Activated naive CD4-positive, alpha-beta T cell treated with anti-CD3 and anti-CD28 coated beads for 36 hours (primary cell): ENCODE measurements at places on chromosomes 6 and 20.

GRCh38 chr6:116215414-116215813, 38.5 kb downstream of the TSPYL4 start:
- no peak for DNase-seq

DNA sequence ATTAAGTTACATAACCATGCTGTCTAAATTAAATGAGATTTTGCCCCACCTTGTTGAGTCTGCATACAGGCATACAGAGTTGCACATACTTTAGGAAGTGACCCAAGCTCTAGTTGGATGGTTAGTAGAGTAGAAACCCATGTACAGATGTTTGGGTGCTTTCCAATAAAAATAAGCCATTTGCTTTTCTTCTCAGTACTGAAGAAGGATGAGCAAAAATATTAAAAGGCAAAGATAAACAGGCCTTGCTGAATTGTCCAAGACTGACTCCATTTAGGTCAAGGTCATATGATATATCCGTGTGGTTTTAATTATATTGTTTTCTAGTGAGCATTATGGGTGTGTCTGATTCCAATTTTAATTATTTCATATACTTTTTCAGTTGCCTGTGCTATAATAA, 589.4 kb downstream of the RFPL4B start:
- no peak for DNase-seq

DNA sequence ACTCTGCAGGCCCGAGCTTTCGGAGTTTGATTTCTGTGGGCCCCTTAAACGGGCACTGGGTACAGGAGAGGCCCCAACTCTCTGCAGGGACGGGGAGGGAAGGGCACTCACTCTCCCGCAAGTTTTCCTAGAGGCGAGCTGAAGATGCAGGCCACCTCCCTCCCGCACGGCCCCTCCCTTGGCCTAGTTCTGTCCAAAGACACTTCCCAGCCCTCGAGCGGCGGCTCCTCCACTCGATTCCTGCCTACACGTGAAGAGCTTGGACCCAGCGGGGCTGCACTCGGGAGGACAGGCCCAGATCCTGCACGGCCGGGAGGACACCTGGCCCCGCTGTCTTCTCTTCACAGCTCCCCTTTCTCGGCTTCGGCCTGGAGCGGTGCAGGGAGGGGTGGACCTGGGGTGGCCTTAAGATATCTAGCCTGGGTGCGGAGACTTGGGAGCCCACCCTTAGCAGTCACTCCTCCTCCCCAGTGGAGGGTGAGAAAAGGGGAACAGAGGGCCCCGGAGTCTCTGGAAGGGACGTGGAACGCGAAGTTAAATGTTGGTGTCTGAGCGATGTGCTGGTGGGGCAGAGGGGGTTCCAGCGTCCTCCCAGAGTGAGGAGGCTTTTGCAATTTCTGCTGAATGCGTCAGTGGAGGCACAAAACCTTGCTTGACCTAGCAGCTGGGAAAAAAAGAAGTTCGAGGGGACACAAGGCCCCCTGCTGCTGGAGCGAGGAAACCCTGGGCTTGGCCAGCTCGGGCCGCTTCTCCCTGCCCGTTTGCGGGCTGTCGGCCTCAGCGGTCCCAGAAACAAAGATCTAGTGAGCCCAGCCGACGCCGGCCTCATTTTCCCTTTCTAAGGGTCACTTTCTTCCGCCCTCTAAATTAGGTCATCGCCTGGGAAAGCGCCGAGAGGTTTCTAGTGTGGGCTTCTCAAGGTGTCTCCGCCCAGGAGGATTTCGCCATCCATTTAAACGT, 4.9 kb downstream of the OLIG3 start:
- no peak for DNase-seq

GRCh38 chr6:154496793-154497517, 13.5 kb downstream of the CNKSR3 start:
- DNase-seq, result no peak

GRCh38 chr20:20130399-20130798, 78.1 kb downstream of the CFAP61 start:
- DNase-seq, result no peak

DNA sequence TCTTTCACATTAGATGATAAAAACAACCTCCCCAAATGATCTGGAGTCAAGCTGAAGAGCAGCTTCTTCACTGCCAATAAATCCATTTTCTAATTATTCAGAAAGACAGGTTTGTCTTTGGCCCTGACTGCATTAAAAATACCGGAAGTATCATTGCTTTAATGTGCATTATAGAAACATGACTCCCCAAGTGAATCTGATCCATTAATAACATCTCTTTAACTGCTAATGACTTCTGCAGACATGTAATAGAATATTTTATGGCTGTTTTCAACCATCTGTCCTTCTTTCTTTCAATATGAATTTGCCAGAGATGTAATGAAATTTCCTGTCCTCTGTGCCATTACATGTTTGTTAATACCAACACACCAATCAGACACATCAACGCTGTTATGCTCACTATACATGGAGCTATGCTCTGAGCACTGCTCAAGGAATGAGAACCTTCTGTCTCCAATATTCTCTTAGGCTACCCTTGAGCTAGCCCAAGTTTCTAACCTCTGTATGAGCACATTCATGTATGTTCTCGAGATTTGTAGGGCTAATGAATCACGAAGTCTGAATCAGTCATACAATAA, 87.8 kb downstream of the LYRM4 start:
- no peak for DNase-seq

GRCh38 chr20:52975029-52975732, 3.0 kb downstream of the TSHZ2 start:
- DNase-seq, result peak; percentile 42

DNA sequence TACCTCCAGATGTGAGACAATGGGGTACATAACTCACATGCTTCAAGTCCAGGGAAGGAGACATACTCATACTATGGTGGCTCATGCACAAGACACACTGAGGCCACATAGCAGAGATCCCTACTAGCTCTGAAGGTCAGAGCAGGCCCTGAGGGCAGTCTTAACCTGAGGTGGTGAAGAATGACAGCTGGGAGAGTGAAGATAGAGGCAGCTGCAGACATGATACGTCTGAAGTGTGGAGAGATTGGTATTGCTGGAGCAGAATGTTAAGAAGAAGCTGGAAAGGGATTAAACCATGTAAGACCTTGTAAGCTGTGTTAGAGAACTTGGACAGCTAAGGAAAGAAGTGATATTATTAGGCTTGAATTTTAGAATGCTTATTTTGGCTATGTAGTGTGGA, 32.9 kb downstream of the PGM3 start:
- no peak for DNase-seq

GRCh38 chr6:151451417-151451949, 443 bp downstream of the RMND1 start:
- no peak for DNase-seq

DNA sequence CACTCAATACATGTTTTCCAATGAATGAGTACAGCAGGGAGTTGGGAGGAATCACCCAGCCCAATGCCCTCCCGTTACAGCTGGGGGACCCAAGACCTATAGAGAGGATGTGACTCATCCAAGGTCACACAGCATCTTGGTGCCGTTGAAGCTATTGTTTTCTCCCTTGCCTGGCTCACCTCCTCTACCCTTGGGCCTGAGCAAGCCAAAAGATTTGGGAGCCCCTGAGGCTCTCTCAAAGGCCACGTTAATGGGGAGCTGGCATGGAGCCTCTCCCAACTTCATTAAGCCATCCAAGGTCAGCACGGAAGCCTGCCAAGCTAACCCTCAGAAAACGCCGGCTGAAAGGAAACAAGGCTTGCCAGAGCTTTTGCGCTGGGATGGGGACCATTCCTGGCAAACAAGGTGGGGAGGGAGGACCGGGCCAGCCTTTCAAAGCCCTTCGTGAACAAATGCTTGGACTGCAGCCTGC, 30.4 kb downstream of the KCNB1 start:
- no peak for DNase-seq

DNA sequence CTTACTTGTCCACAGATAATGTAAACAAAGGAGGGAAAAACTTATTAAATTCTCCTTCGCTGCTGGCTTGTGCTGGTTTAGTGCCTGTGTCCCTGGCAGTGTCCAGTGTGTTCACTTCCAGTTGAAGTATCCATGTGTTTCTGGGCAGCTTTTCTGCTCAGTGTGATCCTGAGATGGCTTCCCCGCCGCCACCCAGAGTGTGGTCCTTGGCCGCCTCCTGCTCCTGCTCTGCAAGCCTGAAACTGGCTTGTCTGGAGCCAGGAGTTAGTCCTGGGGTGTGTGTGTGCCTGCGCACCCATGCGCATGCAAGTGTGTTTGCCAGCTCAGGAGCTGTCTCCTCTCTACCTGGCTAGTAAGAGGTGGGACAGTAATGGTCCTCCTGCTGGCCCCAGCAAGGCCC, 7.2 kb downstream of the BTBD3 start:
- DNase-seq, result no peak

- no peak for DNase-seq
Observed at GRCh38 chr6:111556004-111556403, 49.7 kb downstream of the TRAF3IP2 start.

DNA sequence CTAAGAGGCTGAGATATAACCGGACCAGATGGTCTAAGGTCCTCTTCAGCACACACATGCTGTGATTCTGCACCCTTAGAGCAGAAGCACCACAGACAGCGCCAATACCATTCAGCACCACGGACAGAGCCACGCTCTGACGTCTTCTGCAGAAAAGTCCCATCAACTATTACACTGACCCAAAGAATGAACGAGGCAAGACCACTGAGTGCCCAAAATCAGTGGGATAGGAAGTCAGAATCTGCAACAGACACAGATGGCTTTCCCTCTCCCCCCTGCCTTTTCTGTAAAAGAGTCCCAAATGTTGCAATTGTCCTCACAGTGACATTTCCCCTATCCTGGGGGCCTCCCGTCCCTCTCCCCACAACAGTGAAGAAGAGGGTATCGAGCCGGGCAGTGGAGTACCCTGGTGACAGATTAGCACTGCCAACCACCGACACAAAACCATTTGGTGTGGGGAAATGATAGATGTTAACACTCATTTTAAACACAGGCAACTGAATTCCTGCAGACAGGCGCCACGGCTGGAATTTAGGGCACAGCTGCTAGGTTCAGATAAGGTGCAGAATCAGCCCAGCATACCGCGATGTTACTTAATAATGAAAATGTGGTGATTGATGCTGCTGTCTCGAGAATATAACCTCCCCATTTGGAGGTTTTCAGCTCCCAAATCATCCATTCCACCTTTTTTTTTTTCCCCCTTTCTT, 66.6 kb upstream of the CTNNBL1 start:
- peak; percentile 67 for DNase-seq

DNA sequence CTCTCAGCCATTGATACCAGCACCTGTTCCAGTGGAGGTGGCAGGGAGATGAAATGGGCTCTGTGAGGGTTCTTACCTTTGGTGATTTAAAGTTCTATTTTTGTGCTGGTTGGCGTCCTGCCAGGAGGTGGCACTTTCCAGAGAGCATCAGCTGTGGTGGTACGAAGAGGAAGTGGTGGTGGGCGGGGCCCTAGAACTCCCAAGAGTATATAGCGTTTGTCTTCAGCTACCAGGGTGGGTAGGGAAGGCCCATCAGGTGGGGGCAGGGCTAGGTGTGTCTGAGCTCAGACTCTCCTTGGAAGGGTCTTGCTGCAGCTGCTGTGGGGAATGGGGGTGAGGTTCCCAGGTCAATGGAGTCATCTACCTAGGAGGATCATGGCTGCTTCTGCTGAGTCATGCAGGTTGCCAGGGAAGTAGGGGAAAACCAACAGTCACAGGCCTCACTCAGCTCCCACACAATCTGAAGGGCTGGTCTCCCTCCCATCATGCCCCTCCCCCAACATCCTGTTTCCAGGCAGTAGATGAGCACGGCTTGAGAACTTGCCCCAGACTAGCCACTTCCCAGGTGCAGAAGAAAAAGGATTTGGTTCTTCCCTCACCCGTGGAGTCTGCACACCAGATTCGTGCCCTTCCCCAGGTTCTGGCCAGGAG, 46.6 kb downstream of the MOXD1 start:
- DNase-seq, result peak; percentile 58

DNA sequence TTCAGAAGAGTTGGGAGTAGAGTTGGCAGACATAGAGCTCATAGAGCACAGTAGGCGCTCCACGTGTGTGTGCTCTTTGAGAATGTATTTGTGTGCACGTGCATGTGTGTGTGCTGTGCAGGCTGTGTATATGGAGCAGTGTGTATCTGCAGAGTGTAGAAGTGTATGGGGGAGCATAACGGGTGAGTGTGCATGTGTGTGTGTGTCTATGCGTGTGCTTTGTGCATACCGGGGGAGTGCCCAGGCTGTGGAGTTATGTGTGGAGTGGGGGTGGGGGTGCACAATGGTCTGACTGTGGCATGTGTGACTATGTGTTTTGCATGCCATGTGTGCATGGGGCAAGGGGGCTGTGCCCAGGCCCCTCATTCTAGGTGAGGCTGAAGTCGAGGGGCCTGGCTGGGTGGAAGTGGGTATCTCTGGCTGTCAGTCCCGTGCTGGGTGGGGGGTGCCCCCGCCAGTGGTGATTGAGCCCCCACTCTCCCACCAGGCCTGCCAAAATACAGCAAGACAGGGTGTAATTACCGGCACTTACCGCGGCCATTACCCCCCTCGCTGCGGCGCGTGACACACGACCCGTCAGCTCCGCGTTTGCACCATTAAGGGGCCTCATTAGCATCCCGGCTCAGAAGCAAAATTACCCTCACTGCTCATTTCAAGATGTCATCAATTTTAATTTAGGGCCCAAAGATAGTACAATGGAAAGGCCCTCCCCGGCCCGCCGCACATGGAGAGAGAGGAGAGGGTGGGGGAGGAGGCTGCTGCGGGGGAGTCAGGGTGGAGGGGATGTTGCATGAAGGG, 39.1 kb downstream of the MDFI start:
- no peak for DNase-seq

DNA sequence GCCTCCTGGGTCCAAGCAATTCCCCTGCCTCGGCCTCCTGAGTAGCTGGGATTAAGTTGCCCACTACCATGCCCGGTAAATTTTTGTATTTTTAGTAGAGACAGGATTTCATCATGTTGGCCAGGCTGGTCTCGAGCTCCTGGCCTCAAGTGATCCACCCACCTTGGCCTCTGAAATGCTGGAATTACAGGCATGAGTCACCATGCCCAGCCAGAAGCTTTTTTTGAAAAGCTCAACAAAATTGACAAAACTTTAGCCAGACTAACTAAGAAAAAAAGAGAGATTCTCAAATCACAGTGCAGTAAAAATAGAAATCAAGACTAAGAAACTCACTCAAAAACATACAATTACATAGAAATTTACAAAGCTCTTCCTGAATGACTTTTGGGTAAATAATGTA, 420.6 kb downstream of the COL12A1 start:
- DNase-seq, result no peak

- no peak for DNase-seq
Observed at GRCh38 chr6:45966340-45966739, 49.3 kb downstream of the CLIC5 start.
